ENCODE measurements at places on chromosomes 6 and 20.

DNA sequence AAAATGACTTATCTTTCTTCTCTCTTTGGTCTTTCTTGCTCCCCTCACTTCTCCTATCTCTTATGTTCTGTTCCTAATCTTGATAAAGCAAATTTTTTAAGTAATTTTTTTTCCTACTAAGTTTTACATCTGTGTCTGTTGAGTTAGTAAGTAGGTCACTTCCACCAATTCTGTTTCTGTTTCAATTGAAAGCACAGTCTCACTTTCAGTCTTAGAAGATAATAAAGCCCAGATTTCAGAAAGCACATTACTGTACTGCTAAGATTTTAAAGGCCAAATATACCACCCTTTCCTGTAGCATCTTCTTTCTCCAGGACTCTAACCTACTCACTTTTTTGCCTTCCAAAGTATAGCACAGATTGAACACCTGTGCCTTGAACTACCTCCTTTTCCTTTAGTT lies 866.1 kb upstream of the ADGRB3 start:
- no peak for DNase-seq

DNA sequence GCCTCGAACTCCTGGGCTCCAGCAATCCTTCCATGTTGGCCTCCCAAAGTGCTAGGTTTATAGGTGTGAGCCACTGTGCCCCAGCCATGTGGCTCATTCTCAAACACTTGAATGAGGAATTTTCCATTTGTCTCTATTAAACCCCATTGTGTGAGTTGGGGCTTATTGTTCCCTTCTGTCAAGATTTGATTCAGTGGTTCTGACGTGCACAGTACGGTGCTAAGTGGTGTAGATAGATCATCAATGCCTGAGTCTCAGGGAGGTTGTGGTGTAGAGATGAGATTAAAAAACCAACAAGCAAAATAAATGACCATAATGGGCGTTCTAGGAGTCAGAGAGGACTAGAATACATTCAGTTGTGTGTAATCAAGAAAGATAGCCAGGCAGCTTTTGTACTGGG lies 335.6 kb downstream of the PRL start:
- DNase-seq = no peak

- no peak for DNase-seq
Measured at GRCh38 chr6:37589941-37590340, 90.2 kb upstream of the CCDC167 start.

GRCh38 chr6:157741321-157741947 lies 81.6 kb upstream of the SNX9 start:
- DNase-seq = no peak

- no peak for DNase-seq
Measured at GRCh38 chr20:40008177-40008576, 680.9 kb downstream of the MAFB start.

DNA sequence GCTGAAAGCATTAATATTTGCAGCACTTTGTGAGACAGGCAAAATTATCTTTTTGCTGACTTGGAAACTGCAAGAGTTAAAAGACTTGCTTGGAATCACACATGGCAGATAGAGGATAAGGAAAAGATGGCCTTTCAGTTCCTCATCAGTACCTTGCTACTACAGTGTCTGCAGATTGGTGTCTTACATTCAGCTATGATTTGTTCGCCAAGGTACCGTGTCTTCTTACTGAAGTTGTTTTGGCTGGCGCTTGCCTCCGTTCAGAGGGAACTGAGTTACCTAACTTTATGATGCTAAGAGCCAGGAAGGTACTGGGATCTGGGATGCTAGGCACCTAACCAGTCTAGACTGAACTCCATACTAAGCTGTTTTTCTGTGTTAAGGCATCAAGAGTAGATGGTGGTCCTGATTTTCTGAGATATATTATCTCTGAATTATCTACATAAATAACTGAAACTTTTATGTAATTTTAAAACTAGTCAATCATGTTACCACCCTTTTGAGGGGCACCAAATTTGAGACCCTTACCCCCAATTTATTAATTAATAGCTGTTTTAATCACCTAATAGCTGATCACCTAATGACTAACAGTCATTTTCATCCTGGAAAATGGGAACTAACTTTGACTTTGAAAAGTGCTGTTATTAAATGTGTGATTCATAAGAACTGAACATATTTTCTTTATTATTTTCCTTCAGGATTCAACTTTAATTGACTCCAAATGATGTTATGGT lies 2.5 kb downstream of the WTAP start:
- DNase-seq = no peak

GRCh38 chr6:27275025-27275956 lies 27.8 kb downstream of the PRSS16 start:
- no peak for DNase-seq

DNA sequence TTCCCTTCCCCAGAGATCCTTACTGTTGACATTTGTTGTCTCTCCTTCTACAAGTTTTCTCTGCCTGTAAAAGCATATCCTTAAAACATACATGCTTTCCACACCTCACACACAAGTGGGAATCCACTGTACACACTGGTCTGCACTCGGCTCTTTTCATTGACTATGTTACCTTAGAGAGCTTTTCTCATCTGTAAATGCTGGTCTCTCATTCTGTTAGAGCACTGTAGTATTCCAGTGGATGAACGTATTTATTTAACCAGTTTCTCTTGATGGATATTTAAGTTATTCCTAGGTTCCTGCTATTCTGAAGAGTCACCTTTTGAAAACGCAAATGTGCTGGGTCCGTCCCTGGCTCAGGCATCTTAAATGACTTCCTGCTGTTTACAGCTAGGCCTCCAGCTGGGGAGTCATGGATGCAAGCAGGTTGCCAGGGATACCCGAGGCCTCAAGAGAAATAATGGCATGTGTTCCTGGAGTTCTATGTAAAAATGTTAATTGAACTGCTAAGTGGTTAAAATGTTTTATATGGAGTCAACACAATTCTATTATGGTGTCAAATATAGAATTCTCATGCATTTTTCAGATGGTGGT lies 61.1 kb upstream of the TGM3 start:
- no peak for DNase-seq

DNA sequence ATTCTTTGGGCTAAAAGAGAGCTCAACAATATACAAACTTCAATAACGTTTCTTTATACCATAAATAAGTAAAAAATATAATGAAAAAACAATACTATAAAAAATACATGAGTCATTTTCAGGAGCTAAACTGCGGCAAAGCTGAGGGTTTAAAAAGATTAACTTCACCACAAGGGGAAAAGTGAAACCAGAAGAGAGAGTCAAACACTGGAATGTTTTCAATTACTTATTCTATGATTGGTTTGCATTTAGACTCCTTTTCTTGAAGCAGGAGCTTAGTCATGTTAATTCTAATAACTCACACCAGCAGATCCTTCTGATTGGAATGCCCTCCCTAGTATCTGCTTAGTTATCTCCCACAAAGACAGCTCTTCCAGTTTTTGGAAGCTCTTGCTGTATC lies 627.3 kb downstream of the UTRN start:
- no peak for DNase-seq

DNA sequence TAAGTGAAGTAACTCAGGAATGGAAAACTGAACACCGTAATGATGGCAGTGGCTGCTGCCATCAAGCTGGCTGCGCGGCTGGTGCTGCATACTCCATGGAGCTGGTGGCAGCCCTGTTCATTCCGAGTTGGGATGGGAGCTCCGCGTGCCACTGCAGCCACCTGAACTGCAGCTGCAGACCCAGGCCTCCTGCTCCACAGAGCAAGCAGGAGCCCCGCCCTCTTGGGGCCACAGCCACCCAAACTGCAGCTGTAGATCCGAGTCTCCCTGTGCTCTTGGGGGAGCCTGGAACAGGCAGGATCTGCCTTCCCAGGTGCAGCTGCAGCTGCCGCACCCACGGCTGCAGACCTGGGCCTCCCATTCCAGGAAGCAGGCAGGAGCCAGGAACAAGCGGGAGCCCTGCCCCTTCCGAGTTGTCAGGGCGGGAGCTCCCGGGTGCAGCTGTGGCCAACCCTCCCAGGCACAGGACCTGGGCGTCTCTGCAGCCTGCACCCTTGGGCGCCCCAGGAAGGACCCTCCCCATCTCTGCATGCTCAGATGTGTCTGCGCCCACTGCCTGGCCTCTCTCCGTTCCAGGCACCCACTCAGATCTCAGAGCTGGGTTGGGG lies 120.2 kb downstream of the GMPR start:
- DNase-seq = no peak

DNA sequence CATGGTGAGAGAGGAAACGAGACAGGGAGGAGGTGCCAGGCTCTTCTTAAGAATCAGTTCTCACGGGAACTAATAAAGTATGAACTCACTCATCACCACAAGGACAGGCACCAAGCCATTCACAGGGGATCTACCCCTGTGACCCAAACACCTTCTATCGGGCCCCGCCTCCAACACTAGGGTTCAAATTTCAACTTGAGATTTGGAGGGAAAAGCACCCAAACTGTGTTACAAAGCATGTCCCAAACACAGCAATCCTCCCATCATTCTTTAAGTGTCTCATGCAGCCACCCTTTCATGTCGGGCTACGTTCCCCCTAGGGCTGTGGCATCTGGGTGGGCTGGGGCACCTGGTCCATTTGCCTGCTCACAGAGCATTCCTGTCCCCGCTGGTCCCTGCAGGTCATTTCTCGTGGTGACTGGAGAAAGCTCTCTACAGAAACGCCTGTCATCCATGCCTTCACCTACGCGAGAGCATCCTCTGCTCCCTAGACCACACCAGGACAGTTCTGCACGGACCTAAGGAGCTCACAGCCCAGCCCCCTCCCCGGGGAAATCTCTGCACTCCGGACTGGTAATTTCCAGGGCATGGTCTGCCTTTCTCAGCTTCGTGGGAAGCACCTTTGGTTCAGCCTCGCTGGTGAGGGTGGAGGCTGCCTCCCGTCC lies 79.6 kb downstream of the TTLL2 start:
- DNase-seq = no peak

GRCh38 chr6:138129190-138129589 lies 22.0 kb upstream of the PERP start:
- no peak for DNase-seq

GRCh38 chr6:44442236-44442635 lies 54.7 kb downstream of the CDC5L start:
- no peak for DNase-seq

DNA sequence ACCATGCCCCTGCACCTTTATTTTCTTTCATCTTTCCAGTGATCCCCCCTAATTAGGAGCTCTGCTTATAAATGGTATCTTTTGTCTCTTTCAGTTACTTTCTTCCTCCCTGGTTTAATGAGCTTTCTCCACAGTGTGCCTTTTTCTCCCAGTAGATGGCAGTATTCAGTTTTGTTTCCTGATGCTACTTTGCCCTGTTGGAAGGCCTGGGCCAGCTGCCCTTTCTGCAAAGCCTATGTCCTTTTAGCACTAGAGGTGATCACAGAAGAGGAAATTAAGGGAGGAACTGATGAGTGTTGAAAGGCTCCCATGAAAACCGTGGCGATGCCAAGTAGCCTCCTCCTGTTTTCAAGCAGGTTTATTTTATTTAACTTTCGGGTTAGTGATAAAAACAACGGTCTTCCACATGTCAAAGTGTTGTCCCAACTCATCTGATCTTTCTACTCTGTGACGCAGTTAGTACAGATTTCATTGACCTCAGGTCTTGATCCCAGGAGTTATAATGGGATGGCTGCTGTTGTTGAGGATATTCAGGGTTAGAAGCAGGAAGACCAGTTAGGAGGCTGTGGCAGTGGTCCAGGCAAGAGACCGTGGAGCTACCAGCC lies 184.2 kb upstream of the BMP2 start:
- no peak for DNase-seq

DNA sequence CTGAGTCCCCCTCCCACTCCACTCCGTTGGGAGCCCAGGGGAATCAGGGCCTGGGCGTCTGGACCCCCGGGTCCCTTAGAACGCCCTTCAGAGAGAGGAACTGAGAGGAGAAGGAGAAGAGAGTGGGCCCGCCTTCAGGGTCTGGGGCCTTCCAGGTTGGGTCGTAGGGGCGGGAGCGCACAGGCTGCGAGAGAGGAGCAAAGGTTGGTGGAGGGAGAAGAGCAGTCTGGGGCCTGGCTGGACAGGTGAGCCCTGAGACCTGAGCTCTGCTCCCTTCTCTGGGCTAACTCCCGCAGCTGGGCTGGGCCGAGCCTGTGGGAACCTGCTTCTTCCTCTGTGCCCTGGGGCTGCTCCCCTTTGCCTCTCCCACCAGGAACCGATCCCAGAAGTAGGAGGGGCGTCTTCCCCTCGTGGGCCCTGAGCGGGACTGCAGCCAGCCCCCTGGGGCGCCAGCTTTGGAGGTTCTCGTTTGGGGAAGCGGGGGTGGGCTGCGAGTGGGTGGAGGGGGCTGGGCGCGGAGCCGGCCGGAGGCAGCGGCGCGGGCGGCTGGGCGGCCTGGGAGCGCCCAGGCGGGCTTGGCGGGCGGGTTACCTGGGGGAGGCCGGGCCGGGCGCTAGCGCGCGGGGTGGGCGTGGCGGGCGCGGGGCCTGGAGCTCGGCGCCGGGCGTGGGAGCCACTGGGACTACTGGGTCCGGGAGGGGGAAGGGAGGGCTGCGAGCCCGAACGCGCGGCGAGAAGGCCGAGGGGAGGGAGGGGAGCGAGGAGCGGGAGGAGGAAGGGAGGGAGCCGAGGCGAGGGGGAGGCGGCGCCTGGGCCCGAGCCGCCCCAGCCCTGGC lies at the start of gene DDR1:
Gene DDR1, plus strand, starts transcription at position 835 of the 836 bp plus-strand sequence. CDS start 4,211 bp downstream, outside the sequence.
- no peak for DNase-seq

GRCh38 chr20:62685781-62686555 lies 22.7 kb upstream of the NTSR1 start:
- no peak for DNase-seq

- no peak for DNase-seq
Measured at GRCh38 chr6:8686077-8686476, 250.7 kb upstream of the SLC35B3 start.

DNA sequence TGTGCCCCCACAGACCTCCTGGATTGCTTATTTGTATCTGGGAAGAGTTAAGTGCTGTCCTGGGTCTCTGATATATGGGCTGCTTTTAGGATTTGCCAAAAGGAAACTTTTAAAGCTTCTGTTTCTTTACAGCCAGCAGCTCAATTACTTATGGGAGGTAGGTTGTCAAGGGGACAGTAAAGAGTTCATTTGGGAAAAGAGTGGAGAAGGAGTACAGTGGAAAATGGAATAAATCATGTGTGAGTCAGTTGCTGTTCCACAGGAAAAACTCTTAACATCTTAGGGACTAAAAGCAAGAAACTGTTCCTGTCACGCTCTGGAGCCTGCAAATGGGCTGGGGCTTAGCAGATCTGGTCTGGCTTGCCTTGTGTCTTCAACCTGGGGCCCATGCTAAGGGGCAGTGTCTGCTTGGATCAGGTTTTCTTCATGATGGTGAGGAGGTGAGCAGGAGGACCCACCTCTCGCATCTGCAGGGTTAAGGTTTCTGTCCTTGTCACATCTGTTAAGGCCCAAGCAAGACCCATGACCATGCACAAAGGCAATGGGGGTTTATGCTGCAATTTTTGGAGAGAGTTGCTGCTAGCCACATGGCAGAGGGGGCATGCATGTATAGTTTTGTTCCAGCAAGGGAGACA lies 8.7 kb upstream of the CST1 start:
- DNase-seq = no peak

DNA sequence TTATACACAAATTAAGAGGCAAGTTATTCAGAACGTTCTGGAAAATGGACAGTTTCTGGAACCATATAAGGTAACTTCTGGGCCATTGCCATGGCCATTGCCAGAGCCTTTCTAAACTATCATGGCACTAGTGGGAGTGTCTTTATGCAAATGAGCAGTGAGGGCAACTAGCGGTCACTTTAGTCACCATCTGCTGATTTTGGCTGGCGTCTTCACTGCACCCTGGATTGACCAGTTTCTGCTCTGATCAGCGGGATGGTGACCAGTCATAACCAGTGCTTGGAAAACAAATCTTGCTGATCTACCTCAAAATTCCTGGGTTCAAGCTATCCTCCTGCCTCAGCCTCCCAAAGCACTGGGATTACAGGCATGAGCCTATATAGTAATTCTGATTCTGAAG lies 7.3 kb upstream of the SNTA1 start:
- DNase-seq = no peak

GRCh38 chr6:134511984-134512683 lies 194.2 kb upstream of the SGK1 start:
- no peak for DNase-seq

Data from activated naive CD8-positive, alpha-beta T cell treated with anti-CD3 and anti-CD28 coated beads, Interleukin-2, amount 50 U/mL, for 16 hours (primary cell).